AG10803 (cell line): ENCODE measurements at places on chromosomes 5 and 9.
A peak's percentile ranks its signal among the peaks of the same experiment; 100 is the strongest.

GRCh38 chr9:130666393-130667119, 2.2 kb downstream of the PRDM12 start:
- DNase-seq = no peak

DNA sequence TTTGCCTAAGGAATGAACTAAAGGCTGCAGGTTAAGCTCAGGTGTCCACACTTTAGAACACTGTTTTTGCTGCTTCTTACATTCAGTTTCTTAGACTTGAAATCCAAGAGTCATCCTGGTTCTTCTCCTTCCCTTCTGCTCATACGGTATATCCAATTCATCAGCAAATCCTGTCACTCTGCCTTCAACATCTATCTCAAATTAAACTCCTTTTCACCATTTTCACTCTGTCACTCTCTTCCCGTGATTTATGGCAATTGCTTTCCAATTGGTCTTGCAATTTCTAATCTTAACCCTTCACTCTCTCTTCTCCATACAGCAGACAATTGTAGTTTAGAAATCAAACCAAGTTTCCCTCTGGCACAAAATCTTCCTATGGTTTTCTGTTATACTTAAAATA, 182.9 kb downstream of the MRPS30 start:
- no peak for DNase-seq

DNA sequence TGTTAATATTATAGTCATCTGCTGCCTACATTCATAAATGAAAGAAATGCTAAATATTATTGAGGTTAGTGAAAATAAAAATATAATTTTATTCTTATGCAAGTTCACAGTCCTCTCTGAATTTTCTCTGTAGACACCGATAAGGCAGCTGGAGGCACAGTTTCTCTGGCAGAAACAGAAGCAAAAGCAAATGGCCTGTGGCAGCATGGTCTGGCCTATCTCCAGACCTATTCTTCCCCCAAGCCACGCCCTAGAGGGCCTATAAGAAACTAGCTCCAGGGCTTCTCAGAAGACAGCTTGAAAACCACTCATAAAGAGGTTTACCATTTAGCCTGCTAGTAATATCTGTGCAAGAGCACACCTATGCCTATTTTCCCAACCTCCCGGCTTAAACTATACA, 28.4 kb downstream of the MRPS27 start:
- DNase-seq = no peak

GRCh38 chr9:86749894-86750255, 197.4 kb downstream of the GAS1 start:
- peak; percentile 65 for DNase-seq

DNA sequence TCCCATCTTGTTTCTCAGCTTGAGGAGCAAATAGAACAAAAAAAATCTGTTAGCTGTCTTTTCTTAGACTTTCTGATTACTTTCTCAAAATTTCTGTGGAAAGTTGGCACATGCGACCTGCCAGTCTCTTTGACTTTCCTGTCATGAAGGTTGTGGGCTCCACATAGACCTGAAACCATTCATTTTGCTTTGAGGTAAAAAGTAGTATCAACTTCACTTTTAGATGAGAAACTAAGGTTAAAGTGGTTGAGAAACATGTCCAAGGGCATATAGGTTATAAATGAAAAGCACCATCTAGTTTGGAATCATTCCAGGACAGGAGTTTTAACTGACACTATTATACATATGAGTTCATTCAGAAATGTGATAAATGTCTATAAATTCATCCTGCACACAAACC, 42.7 kb downstream of the ST8SIA4 start:
- no peak for DNase-seq

- DNase-seq = no peak
Observed at GRCh38 chr9:120579139-120580050, 572 bp downstream of the CDK5RAP2 start.

- DNase-seq = no peak
Observed at GRCh38 chr9:17520268-17521064, 58.4 kb upstream of the SH3GL2 start.

- no peak for DNase-seq
Observed at GRCh38 chr9:38344566-38345324, 47.8 kb upstream of the ALDH1B1 start.

GRCh38 chr5:143140492-143141203, 262.8 kb downstream of the NR3C1 start:
- DNase-seq = no peak

DNA sequence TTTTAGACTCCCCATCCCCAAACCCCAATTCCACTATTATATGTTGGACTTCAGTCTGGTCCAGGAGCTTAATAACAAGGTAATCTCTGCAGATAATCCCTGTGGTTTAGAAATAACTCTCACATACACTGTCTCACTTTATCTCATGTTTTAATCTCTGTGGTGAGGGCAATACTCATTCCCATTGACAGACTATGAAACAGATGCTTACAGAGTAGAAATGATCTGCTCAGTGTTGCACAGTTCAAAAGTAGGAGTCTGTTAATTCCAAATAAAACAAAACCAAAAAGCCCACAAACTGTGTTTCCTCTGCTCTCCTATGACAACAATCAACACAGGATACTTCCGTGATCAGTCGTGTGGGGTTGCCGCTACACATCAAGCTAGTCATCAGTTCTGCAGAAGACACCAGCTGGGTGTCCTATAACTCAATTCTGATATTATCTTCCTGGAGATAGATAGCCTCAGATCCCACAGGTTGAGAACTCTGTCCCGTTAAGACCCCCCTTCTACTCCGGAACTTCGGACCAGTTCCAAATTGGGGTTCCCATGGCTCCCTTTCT, 26.3 kb upstream of the FANCC start:
- DNase-seq = no peak

- peak; percentile 59 for DNase-seq
Observed at GRCh38 chr5:54249210-54250028, 61.0 kb downstream of the ARL15 start.

GRCh38 chr5:178211095-178212048, 7.0 kb downstream of the HNRNPAB start:
- no peak for DNase-seq

DNA sequence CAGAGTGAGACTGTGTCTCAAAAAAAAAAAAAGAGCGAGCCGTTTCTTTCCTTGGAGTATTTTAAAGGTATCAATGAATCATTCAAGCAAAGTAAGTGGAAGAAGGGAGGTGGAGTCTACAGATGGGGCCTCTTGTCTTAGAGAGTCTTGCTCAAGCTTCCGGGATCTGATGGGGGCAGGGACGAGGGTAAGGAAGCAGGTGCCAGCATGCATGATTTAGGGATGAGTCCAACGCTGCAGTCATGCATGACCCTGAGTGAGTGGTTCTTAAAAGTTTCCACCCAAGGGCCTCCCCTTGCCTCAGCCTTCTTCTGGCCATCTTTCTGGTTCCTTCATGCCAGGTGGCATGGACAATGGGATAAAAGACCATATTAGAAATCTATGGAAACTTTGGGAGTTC, 79.6 kb downstream of the MYO10 start:
- peak; percentile 60 for DNase-seq

DNA sequence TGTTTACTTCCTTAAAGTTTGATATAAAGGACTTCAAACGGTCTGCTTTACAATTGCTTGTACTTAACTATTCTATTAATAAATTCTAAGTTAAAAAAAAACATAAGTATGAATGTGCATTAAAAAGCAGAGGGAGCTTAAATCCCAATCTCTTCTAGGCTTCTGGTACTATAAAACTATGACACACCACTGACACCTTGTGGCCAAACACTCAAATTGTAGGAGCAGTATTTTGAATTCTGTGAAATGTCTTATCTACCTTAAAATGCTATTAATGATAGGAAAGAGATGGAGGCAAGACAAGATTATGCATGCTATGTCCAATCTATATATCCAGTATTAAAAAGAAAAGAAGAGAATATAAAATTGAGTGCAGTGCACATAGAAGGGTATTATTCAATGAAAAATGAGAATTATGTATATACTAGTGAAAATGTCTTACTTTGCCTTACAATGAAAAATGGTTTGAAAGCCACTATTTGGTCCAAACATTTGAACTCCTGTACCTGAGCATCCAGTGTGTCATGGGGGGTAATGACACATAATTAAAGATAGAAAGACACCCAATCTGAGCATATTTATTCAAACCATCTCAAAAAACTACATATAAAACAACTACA, 87.6 kb downstream of the ERP44 start:
- peak; percentile 48 for DNase-seq

DNA sequence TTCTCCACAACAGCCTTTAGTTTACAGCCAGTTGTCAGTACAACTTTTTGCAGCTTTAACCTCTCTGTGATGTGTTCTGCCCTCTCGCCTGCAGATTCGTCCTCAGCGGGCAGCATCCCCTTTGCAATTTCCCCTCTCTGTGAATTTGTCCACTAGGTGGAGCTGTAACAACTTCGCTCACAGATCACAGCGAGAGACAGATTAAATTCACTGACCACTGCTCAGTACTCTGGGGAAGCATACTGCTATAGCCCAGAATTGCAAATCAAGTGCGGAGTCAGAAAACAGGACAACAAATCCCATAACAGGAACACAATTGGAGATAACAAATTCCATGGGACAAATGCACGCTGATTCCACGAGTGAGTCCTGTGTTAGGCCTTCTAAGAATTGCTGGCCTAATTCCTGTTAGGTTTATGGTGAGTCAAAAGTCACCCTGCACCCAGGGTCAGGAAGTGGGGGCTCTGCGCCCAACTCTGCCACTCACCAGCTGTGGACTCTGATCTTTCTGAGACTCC, 2124.9 kb downstream of the MAT2B start:
- peak; percentile 9 for DNase-seq

DNA sequence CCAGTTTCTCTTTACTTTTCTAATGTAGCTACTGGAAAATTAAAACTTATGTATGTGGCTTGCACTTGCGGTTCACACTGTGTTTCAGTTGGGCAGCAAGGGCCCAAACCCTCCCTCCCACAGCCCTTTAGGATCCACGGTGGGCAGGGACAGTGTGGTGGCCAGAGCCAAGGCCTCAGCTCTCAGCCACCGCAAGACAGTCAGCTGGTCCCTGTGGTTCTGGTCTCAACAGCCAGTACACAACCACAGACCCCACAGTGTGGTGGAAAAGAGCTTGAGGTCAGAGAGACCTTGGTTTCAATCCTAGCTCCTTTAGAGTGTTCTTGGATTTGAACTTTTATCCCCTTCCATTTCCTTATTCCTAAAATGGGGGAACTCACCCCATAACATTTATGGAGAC, 153.0 kb upstream of the SMIM23 start:
- no peak for DNase-seq

DNA sequence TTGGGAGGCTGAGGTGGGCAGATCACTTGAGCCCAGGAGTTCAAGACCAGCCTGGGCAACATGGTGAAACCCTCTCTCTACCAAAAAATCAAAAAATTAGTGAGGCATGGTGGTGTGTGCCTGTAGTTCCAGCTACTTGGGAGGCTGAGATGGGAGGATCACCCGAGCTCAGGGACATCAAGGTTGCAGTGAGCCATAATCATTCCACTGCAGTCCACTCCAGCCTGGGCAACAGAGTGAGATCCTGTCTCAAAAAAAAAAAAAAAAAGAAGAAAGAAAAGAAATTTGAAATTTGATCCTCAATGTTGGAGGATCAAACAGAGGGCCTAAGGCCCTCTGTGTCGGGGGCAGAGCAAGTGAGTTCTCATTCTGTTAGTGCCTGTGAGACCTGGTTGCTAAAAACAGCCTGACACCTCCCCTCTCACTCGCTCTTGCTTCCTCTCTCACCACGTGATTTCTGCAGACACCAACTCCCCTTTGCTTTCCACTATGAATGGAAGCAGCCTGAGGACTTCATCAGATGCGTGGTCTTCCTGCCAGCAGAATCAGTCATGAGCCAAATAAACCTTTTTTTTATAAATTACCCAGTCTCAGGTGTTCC, 8.4 kb upstream of the GOLPH3 start:
- no peak for DNase-seq

DNA sequence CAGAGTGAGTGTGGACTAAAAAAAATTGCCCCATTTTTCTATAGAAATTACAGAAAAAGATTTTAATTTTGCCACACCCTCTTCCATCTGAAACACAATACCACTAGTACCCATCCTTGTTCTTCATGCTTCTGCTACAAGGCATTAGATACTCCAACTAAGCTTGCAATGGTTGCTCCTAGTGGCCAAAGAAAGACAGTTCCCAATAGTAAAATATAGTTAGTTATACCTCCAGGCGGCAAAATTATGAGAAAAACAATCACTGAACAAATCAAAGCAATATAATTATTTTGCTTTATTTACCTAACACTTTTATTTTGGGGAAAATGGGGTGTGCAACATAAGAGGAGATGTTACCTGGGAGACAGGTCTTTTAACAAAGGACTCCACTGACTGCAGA, 101.2 kb downstream of the RAPGEF6 start:
- no peak for DNase-seq

GRCh38 chr5:87997662-87998061, 271.0 kb downstream of the TMEM161B start:
- no peak for DNase-seq

GRCh38 chr5:165400086-165400485, 1894.7 kb downstream of the MAT2B start:
- no peak for DNase-seq

GRCh38 chr9:36358486-36358885, 41.6 kb downstream of the RNF38 start:
- no peak for DNase-seq

DNA sequence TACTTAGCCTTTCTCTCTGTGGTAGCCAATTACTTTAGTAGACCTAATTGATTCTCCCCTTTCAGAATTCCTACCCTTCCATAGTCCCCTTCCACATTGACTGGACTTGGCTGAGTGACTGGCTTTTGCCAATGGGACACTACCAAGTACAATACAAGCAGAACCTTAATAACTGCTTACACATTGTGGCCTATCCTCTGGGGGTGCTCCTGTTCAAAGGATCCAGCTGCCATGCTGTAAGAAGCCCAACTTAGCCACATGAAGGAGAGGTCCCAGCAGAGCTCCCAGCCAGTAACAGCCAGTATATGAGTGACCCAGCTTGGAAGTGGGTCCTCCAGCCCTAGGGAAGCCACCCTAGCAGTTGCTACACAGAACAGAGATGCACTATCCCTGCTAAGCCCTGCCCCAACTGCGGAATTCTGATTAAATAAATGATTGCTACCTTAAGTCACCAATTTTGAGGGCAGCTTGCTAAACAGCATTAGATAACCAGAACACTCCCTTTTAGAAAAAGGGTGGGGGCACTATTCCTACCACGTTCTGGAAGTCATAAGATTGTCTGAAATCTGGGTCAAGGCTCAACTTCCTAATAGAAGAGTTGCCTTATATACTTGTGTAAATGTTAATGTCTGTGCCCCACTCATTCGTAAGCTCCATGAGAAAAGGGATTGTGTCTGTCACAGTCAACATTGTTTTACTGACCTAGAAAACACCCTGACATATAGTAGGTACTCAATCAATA, 11.1 kb upstream of the APTX start:
- DNase-seq = no peak

DNA sequence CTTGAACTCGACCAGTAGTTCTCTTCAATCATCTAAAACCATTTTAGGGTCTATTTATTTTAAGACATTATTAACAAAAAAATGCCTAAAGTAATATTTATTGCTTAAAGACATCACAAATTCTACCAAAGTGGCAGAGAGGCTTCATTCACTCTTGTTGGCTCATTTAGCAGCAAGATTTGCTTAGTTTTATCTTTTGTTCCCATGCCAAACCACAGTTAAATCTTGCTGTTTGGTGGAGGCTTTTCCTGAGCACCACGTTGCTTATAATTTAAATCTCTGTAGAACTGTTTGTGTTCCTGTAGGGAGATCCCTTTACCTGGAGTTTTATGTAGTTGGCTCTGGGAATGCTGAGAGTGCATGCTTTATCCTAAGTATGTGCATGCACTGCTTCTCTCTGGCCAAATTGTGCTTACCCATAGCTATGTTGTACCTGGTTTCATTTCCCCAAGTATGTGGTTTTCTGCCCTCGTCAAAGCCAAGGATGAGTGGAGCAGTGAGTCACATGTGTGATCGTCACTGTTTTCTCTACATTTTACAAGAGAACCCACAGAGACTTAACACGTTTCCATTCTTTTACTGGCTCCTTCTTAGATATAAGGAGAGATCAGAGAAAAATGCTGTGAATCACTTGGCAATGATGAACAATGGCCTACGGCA, 42.1 kb upstream of the MAST4 start:
- no peak for DNase-seq
